Activated CD4-positive, alpha-beta T cell treated with anti-CD3 and anti-CD28 coated beads, Interleukin-2, amount 10 ng/mL, durations not matched to agents 7 days and 5 days (primary cell): ENCODE measurements at places on chromosomes 7 and 10.

DNA sequence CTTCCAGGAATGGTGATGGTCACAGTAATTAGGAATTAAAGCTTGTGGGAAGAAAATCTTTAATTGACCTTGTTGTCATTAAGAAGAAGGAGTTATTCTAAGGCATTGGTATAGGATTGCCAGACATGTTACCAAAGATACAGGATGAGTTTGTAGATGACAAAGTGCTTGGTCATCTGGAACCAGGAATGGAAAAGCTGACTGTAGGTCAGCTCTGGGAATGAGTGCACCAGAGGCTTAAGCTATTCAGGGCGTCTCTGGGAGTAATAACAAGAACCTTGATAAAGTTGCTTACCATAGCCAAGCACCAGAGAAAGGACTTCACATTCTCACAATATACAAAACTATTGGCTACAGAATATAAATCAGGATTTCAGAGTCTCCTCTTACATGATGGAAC lies 89.0 kb downstream of the PHTF2 start:
- no peak for DNase-seq

- DNase-seq, result no peak
Measured at GRCh38 chr7:85286446-85286845, 99.6 kb upstream of the SEMA3D start.

GRCh38 chr10:116627386-116627933 lies 6.7 kb downstream of the PNLIPRP2 start:
- DNase-seq, result no peak

GRCh38 chr10:79437111-79437814 lies 8.2 kb downstream of the ZCCHC24 start:
- DNase-seq, result no peak

DNA sequence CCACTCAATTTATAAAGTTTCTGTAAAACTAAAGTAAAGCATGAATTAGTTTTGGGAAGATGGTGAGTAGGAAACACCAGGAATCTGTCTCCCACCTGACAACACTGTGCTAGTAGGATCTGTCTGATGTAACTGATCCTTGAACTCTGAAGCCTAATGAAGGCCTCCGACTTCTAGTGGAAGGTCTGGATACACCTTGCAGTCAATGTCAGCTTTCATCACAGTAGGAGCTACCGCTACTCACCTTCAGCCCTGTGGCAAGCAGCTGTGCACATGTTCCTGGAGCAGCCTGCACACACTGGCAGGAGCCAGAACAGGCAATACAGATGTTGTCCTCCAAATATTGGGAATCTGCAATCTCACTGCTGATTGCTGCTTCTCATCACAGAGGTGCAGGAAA lies 471.4 kb downstream of the PTPRN2 start:
- DNase-seq, result no peak

DNA sequence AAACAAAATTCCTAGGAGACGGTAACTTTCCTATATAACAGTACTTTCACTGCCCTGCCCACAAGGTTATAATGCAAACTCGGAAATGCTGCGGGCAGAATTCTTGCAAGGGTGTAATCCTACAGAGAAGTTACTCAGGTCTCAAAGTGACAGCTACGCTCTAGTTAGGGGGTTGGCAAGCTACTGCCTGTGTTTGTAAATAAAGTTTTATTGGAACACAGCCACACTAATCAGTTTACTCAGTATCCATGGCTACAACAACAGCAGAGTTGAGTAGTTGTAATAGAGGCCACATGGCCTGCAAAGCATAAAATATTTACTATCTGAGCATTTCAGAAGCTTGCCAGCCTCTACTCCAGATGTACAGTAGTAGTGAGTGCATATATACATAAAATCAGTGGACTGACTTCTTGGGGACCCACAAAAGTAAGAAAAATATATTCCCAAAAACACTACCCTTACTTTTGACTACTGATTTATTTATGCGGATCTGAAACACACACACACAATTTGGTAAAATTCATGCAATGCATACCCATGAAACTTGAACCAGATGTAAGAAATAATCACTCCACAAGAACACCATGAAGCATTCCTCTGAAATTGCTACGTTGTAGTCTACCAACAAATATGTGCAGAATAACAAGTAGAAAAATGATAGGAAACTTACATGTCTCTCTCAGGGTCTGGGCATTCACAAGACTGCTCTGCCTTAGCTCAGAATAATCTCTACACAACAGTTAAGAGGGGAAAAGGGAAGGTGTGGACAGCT lies 53.0 kb downstream of the SMURF1 start:
- DNase-seq, result no peak

GRCh38 chr7:107715531-107715930 lies 28.4 kb upstream of the CBLL1 start:
- DNase-seq, result no peak

DNA sequence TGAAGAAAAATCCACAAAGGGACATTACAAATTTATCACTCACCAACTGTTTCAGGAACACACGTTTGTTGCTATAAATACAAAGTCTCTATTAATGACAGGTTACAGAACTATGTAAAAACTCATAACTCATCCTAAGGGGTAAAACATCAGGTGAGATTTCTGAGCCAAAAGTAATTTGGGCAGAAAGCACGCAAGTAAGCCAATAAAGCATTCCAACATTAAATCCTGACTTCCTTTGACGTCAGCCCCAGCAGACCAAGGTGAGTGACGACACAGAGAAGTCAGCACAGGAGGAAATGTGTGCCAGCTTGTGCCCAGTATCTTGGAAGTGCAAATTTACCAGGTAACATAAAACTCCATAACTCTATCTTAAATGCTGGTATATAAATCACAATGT lies 45.7 kb downstream of the IMMP2L start:
- DNase-seq, result no peak

GRCh38 chr7:141550386-141551093 lies 670 bp upstream of the AGK start:
- DNase-seq, result no peak

GRCh38 chr7:108989319-108989718 lies 419.6 kb downstream of the DNAJB9 start:
- DNase-seq, result no peak

- no peak for DNase-seq
Measured at GRCh38 chr7:131586259-131586658, 29.8 kb upstream of the PODXL start.
